Neural crest cell (in vitro differentiated cells): ENCODE measurements at places on chromosomes 1 and 21. TPM values are rescaled to one million over a fixed set of nuclear protein-coding genes. Genes with fewer than 3 reads are reported as not detected.

Gene PTGER3
- not detected in 2 replicates for total RNA-seq

Gene CD84
- total RNA-seq, result not detected in 2 replicates

Gene OR6F1
- total RNA-seq, result not detected in 2 replicates

DNA sequence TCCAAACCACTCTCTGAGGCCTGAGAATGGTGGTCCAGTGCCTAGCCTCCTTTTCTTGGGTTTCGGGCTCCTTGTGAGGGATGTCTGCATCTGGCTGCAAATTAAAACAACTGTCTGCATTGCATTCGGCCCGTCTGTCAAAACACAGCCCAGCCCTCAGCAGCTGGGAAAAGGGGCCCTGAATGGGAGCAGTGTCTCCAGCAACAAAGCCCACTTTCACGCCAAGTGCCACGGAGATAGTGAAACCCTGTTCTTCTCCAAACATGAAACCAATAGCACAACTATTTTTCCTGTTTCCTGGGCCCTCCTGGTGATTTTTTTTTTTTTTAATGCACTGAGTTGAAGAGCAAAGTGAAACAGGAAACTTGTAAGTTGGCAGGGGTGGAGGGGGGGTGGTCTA, 138.4 kb downstream of the PLXNA2 start:
- peak; percentile 23 for DNase-seq

DNA sequence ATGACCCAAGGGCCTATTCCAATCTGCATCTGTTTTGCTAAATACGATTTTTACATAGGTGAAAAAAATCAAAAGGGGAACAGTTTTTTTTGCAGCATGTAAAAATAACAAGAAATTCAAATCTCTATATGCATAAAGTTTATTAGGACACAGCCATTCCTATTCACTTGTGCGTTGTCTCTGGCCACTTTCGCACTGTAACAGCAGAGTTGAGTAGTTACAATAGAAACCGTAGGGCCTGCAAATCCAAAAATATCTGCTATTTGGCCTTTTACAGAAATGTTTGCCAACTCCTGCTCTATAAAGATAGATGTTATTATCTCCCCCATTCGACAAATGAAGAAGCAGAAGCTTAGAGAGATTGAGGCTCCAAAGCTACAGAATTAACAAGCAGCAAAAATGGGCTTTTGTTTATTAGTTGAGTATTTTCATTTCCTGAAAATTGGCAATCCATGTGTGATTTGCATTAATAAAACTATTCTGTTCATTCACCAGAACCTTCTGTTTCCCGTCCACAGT, 5.5 kb downstream of the DYNLT5 start:
- no peak for DNase-seq

Gene FOXO6
- 1.2 and 1.4 TPM in 2 replicates for total RNA-seq

- DNase-seq, result no peak
Observed at GRCh38 chr1:86416343-86416742, 7.6 kb upstream of the CLCA2 start.

Gene C8A
- total RNA-seq, result not detected in 2 replicates

GRCh38 chr1:213844632-213845031, 143.1 kb upstream of the PROX1 start:
- DNase-seq, result no peak

Gene SIPA1L2
- 34.5 and 38.7 TPM in 2 replicates for total RNA-seq

DNA sequence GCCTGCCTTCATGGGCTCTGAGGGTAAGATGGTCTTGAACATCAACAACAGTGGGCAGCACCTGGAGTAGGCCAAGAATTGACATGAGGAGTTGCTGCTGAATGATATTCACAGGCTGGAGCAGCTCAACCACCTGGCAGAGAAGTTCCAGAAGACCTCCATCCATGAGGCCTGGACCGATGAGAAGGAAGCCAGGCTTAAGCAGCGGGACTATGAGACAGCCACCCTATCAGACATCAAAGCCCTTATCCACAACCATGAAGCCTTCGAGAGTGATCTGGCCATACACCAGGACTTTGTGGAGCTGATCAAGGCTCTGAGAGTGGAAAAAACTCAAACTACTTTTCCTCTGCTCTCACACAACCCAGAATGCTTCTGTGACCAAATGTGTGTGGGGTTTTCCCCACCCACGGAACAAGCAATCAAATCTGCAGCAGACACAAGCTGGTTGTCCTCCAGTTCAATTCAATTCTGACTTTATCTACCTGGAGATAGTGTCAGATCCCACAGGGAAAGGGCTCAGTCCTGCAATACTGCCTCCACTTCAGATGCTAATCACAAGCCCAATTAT, 12.1 kb upstream of the EPHA10 start:
- DNase-seq, result no peak

Gene RHEX
- total RNA-seq, result 0.48 and 0.93 TPM in 2 replicates

DNA sequence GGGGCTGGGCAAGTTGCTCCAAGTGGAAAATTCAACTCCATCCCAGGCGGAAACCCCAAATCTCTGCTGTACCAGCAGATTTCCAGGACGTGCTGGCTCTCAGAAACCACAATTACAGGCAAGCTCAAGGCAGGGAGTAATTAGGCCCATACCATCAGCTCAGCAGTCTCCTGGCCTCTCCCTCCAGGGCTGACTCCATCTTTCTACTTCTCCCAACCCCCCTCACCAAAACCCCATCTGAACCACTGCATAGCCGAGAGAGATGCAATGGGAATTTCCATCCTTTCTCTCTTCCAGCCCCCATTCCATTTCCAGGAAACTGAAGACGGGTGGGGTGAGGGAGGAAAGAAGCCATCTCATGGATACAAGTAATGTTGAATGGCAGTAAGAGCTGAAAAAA, 41.2 kb downstream of the ARHGEF11 start:
- no peak for DNase-seq

GRCh38 chr1:2208309-2209239, 14.0 kb upstream of the FAAP20 start:
- no peak for DNase-seq

DNA sequence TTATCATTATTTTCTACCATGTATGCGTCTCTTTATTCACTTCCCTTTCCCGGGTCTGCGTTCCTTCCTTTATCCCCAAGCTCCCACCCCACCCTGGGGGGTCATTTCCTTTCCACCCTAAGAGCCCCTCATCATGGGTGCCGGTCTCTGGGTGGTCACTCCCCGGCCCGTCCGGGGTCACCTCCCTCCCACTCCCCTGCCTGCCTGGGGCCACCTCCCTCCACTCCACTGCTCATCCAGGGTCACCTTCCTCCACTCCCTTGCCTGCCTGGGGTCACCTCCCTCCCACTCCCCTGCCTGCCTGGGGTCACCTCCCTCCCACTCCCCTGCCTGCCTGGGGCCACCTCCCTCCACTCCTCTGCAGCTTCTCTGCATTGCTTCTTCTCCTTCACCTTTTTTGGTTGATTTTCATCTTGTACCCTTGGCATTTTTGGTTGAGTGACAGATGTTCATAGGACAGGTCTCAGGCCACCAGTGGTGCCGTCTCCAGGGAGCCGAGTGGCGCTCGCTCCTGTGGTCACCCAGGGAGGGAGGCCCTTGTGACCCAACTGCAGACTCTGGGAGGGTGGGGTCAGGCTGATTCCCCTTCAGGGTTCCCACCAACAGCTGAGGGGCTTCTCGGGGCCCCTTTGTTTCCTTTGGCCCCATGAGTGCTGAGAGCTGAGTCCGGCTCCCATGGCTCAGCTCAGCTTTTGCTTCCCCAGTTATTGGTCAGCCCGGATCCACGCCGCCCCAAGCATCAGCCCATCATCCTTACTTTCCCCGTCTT, 48.6 kb upstream of the PCBP3 start:
- DNase-seq, result no peak

Gene LCE2A
- total RNA-seq, result not detected in 2 replicates

GRCh38 chr1:63033211-63033610, 249.3 kb downstream of the ATG4C start:
- no peak for DNase-seq

- DNase-seq, result no peak
Observed at GRCh38 chr1:198936371-198937083, 297.7 kb downstream of the PTPRC start.

DNA sequence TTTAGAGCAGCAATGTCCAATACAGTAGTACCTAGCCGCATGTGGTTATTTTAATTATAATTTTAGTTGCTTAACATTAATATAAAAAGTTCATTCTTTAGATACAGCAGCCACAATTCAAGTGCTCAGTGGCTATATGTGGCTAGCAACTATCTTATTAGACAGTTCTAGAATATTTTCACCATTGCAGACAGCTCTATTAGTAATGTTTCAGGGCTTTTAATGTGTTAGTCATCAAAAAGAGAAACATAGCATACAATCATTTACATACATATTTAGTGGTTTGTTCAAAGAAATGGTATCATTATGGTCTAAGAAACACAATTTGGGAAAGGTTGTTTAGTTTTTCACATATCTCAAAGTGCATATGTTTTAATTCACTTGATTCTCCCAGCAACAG, 66.6 kb upstream of the DYNLT5 start:
- DNase-seq, result no peak

Gene C1orf115
- 0.75 and 0.77 TPM in 2 replicates for total RNA-seq

Gene HMGN1
- 581 and 589 TPM in 2 replicates for total RNA-seq

GRCh38 chr1:10152709-10153284, 57.6 kb upstream of the KIF1B start:
- DNase-seq, result peak; percentile 58

GRCh38 chr1:6690186-6690585, 11.4 kb downstream of the DNAJC11 start:
- DNase-seq, result no peak

- no peak for DNase-seq
Observed at GRCh38 chr1:60922304-60922703, 160.1 kb upstream of the NFIA start.

DNA sequence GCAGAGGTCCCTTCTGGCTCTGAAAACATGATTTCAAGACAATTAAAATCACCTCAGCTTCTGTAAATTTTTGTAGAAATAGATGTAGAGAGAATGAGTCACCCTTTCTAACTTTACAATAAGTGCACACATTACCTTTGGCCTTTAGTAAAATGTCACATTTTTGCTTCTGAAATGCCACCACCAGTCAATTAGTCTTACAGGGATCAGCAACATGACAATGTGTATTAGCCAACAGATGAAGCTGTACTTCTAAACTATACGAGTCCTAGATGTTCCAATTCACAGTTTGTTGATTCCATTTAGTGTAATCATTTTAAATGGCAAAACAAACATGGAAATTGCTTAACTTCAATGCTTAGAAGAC, 23.1 kb downstream of the C21orf91 start:
- no peak for DNase-seq

DNA sequence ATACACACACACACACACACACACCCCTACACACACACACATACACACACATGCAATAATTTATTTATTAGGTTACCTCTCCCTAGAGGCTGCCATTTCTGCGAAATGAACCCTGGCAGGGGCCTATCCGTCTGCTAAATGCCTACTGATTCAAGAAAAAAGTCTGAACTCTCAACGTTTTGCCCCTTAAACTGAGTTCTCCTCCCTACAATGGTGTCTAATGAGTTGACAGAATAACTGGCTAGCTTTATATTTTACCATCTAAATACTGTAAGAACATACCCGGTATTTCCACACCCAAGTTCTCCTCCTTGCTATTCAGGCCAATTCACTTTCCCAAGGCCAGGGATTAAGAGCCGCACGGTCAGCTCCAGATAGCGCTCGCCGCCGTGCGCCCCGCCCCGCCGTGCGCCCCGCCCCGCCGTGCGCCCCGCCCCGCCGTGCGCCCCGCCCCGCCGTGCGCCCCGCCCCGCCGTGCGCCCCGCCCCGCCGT, 339 bp upstream of the RNPC3 start:
- DNase-seq, result no peak

DNA sequence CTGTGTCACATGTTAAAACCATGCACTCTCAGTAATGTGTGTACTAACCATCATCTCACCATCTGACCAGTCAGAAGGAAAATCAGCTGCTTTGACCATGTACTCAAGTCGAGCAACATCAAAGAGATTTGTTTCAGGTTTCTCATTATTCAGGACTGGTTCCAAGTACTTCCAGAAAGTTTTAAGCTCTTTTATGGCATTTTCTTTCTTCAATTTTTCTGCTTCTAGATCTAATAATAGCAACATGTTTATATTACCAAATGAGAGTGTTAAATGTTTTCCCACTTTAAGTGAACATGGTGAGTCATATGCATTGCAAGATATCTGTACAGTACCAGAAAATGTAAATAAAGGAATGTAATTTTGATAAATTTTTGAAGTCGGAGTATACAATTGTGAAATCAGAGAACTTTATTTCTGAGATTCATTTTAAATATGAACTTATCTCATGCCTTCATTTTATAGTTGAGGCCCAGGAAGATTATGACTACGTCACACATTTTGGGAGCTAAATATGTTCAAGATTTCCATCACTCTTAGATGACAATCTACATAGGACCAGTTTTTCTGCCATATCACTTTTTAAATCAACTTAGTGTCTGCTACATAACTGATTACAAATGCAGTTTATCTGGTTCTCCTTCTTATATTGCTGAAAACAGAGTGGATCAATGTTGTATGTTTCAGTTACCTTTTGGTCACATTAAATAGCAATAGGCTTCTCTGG, 87.2 kb downstream of the SPAG17 start:
- no peak for DNase-seq

- peak; percentile 27 for DNase-seq
Observed at GRCh38 chr1:112358798-112359408, 37.1 kb upstream of the CTTNBP2NL start.

DNA sequence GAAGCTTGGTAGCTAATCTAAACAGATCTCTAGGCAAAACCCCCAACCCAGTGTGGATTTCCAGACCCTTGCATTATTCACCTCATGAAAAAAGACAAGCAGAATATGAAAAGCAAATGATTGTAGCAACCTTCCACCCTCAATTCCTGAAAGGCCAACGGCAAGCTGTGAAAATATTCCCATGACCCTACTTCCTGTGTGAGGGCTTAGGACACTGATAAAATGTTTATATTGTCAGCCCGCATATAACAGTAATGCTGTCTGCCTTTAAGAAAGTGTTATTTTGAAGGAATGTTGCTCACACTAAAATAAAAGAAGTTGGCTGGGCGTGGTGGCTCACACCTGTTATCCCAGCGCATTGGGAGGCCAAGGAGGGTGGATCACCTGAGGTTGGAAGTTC, 233.5 kb upstream of the NRIP1 start:
- no peak for DNase-seq

Gene FCGR1A
- not detected in 2 replicates for total RNA-seq

Gene PTAFR
- 0.25 and 0.28 TPM in 2 replicates for total RNA-seq

GRCh38 chr1:243447347-243447746, 191.5 kb downstream of the SDCCAG8 start:
- DNase-seq, result no peak

DNA sequence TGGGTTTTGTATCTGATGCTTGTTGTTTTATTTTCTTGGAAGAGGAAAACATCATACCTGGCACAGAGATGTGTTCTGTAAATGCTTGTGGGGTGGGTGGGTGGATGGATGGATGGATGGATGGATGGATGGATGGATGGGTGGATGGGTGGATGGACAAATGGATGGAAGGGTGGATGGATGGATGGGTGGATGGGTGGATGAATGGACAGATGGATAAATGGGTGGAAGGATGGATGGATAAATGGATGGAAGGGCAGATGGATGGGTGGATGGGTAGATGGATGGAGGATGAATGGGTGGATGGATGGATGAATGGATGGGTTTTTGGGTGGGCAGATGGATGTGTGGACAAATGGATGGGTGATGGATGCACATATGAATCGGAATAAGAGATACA, 111.5 kb downstream of the PDE9A start:
- DNase-seq, result no peak
